Activated CD4-positive, alpha-beta T cell treated with anti-CD3 and anti-CD28 coated beads for 1 hour (primary cell): ENCODE measurements at places on chromosomes 6 and 20.

DNA sequence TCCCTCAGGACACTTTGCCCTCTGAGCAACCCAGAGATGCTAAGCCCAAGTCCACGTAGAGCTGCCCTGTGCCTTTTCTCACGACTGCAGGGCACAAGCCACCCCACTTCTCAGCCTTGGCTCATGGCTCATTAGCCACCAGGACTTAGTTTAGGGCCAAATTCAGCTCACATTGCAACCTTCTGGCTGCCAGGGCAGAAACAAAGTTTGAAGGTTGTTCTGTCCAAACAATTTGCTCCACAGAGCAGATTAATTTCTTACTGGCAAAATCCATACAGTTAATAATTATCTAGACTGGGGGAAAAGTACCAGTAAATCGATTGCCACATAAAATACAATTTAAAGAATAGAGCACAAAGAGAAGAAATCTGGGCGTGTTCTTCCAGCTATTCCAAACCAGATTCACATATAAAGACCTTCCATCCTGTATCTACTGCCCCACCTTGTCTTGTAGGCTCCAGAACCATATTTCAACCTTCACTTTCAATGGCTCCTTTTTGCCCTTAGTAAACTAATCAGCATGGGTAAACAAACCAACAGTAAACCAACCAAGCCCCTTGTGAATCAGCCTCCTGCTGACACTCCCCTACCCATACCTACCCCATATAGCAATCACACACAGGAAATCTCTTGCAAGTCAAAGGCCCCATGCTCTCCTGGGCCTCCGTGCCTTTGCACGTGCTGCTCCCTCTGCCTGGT lies 101.9 kb downstream of the QRSL1 start:
- no peak for DNase-seq

GRCh38 chr6:90219209-90219985 lies 77.2 kb downstream of the BACH2 start:
- no peak for DNase-seq

GRCh38 chr6:15260099-15260821 lies 14.4 kb downstream of the JARID2 start:
- no peak for DNase-seq

- peak; percentile 55 for DNase-seq
Measured at GRCh38 chr6:14743474-14744211, 502.2 kb upstream of the JARID2 start.

GRCh38 chr6:54248319-54248718 lies 59.9 kb upstream of the TINAG start:
- DNase-seq = no peak

GRCh38 chr6:30727920-30728553 lies 7.9 kb downstream of the TUBB start:
- DNase-seq = no peak

- no peak for DNase-seq
Measured at GRCh38 chr6:153043719-153044118, 41.2 kb upstream of the MTRF1L start.

GRCh38 chr6:85360794-85361642 lies 88.9 kb upstream of the NT5E start:
- no peak for DNase-seq

DNA sequence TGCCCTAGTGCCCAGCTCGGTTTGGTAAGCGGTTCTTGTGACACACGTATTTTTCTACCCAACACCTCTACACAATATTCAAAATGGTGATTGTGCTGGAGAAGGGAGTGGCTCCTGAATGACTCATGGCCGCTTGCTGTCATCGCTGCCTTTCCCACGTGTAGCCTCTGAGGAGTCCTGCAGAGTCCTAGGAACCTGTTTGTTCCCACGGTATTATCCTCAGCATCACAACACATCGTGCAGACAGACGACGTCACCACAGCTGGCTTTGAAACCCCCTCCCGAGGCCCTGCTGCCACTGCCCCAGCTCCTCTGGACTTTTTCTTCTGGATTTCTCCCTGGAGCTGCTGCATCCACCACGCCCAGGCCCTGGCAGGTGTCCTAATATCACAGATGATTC lies 353.5 kb downstream of the SMOC2 start:
- no peak for DNase-seq
